ENCODE measurements at places on chromosomes 2 and 18.
A peak's percentile ranks its signal among the peaks of the same experiment; 100 is the strongest.

DNA sequence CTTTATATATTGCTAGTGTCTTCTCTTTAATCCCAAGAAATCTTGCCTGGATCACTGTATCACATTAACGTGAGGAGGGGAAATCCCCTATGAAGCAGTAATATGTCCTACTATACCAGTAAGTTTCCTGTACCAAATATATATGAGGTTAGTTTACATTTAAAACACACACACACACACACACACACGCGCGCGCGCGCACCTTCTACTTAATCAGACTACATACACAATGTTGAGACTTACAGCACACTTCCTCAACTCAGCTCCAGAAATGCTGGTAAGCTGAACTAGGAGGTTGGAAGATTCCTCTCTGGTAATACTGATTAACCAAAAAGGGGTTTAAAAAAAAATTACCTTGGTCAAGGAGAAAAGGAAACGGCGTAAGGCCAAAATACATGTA, 49.3 kb downstream of the USP34 start:
- DNase-seq = no peak

DNA sequence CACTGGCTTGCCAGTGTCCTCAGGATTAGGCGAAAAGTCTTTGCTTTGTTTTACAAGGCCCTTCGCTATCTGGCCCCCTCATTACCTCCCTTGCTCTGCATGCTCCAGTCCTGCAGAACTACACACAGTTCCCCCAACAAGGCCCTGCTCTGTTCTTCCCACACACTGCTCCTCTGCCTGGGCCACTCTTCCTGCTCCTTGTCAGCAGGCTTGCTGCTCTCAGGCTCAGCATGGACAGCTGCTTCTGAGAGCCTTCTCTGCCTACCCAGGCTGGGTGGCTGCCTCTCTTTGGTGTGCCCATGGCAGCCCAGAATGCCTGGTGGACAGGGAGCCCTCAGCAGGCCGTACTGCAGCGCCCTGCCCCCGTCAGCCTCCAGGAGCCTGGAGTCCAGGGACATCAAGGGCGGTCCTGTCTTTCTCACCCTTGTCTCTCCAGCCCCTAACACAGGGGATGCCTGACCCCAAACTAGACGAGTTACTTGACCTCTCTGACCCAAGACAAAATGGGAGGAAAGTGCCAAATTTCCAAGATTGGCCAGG, 111.1 kb downstream of the MSH2 start:
- DNase-seq = no peak

GRCh38 chr2:188956961-188957360, 17.2 kb upstream of the COL3A1 start:
- no peak for DNase-seq

DNA sequence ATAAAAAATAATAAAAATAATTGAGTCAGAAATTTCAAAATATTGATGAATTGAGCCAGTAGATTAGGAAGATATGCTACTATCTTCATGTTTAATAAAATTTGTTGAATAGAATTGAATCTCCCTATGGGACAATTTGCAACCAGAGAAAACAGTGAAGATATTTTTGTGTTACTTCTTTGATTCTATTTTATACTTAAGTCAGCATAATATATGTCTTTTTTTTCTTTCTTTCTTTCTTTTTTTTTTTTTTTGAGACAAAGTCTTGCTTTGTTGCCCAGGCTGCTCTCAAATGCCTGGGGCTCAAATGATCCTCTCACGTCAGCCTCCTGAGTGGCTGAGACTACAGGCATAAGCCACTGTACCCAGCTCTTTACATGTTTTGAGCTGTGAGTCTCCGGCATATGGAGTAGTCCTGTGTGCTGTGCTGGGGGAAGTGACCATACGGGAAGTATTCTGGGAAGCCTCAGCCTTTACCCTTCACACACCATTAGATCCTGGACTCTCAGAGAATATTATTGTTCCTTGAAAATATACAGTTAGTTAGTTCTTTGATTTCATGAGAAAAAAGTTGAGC, 13.8 kb upstream of the IAH1 start:
- DNase-seq = no peak

GRCh38 chr2:23383100-23383499, 1.9 kb upstream of the KLHL29 start:
- no peak for DNase-seq

DNA sequence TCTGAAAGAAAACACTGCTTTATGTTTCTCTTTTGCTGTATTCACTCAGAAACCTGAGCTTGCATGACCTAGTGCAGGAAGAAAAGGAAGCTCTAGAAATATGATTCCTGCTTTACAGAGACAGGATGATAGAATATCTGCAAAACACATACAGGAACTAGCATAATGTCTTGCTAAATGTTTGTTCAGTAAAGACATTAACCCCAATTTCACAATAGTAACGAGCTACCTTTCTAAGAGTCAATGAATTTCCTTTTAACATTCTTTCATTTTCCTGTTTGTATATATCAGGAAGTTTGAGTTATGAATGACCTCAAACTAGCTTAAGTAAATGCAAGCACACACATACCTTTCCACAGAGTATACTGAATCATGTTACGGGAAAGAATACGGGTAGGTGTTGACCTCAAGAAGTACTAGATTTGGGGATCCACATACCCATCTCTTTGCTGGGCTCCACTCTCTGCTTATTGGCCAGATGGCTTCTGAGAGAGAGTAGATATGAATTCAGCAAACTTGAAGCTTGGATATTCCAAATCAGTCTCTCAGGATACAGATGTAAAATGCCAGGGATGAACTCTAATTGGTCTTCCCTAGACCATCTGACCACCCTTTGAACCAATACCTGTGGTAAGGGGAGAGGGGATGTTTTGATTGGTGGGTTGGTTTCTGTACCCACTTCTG, 18.2 kb upstream of the ACSL3 start:
- no peak for DNase-seq

DNA sequence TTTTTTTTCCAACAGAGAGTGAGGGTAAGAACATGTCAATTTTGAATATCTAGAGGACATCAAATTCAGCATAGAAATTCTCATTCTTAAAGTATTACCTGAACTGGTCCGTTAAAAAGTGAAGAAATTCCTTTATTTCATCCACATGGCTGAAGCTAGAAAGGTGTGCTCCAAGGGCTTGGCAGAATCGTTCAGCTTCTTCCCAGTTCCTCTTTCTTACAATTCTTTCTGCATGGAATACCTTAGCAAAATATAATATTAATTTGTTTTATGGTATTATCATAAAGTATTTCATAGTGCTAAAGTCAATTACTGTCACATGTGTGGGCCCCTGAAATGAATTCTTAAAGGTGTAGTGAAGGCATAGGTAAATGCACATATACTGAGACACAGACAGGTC, 74.3 kb upstream of the CD302 start:
- DNase-seq = no peak

GRCh38 chr2:204574486-204574885, 29.2 kb downstream of the PARD3B start:
- DNase-seq = no peak

DNA sequence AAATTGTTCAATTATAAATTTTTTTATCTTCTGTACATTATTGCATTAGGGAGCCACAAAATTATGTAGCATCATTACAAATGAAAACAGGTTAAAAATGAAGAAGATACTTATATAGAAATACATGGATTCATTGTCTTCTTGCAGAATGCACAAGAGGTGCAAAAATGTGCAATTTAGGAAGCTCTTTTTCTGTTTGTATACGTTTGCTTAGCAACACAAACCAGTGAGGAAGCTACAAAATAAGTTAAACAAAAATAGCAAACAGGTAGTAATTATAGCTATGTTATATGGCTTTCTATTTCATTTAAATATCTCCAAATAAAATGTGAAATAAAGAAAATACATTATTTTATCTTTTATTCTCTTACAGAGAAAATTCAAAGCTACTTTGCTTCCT, 177.6 kb upstream of the SESTD1 start:
- no peak for DNase-seq

DNA sequence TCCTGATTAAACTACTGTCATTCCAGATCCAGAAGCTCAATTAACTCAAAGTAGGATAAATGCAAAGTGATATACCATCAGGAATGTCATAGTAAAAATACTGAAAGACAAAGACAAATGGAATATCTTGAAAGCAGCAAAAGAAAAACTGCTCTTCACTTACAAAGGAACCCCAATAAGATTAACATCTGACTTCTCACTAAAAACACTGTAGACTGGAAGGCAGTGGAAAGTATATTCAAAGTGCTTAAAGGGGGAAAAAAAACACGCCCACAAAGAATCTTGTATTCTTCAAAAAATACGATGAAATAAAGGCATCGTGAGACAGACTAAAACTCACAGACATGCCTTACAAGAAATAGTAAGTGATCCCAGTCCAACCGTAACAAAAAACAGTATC, 195.7 kb downstream of the DOK6 start:
- no peak for DNase-seq

DNA sequence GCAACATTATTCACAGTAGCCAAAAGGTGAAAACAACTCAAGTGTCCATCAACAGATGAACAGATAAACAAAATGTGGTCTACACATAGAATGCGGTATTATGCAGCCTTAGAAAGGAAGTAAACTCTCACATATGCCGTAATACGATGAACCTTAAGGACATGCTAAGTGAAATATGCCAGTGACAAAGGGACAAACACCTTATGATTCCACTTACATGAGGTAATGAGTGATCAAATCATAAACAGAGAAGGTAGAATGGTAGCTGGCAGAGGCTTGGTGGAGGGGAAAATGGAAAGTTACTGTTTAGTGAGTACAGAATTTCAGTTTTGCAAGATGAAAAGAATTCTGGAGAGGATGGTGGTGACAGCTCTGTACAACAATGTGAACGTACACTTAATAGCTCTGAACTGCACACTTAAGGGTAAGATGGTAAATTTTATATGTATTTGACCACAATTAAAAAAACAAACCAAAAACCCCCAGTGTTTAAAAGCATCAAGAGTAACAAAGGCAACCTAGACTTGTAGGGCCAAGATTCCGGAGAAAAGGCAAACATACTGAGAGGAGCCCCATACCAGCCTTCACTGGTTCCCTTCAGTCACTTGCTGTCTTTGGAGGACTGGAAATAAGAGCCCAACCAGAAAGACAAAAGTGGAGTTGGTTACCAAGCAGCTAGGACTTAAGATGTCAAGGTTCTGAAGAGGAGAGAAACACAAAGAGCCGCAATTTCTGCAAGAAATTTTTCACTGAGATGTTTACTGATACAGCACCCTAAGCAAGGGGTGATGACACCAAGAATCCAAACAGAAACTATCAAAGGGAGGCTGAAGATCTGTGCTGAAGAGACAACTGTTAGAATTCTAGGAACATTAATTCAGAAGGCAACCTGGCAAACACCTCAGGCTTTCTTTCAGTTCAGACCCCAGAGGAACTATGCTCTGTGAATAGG, 61.3 kb downstream of the CUL3 start:
- no peak for DNase-seq

DNA sequence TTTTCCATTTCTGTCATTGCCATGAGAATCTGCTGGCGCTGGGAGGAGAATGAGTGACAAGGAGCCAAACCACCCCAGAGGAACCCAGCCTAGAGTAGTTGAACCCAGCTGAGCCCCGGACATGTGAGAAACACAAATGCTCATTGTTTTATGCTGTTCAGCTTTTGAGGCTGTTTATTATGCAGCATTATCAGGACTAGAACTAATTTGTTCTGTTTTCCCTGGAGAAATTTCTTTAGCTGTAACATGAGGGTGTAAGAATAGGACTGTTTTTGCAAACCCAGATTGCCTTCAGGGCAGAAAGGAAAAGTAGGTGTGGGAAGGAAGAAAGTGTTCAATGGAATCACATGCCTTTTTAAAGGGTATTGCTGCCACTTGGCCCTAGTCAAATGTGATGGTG, 28.5 kb upstream of the DOCK10 start:
- no peak for DNase-seq

GRCh38 chr2:22035361-22035830, 911.6 kb downstream of the TDRD15 start:
- DNase-seq = no peak

DNA sequence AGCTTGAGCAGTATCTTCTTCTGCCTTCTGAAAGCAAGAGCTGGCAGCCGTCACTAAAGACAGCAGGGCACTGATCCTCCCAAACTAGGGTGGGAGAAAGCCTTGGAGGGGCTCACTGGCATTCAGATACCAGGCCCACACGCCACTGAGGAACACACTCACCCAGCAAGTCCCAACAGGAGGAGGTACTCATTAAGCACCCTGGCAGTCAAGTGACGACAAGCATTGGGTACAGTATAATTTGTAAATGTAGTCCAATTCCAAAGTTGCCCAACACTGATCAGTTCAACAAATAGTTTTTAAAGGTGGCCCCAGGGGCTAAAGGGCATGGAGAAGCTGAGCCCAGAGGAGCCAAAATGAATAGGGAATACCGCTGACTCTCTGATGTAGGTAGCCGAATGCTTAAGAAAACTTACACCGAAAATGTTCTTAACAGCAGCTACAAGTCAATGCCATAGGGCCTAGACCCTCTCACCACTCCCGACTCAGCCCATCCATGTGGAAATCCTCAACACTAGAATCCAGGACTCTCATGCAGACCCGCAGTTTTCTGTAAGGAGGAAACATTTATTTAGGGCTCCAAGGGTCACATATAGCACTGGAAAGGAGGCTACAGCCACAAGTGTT, 9.9 kb downstream of the LIMS2 start:
- DNase-seq = no peak

DNA sequence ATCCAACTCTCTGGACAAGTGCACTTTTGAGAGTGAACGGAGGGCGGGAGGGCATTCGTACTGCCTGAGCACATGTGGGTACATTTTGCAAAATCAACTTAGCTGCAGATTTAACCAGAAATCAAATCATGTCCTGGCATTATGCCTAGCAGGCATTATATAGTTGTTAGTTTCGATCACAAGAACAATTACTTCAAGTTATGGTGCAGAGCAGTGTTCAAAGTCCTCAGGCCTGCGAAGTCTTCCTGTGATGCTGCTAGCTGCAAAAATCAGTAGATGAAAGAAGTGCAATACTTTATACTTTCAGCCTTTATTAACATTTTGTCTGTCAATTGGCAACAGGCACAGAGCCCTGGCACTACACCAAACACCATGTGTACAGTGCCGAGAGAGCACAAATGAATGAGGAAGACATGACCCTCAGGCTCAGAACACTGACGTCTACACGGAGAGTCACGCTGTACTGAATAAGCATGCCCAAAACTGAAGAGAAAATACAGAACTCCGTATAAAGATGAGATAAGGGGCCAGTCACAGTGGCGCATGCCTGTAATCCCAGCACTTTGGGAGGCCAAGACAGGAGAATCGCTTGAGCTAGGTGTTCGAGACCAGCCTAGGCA, 92.1 kb upstream of the CREB1 start:
- DNase-seq = peak; percentile 36

- DNase-seq = no peak
Measured at GRCh38 chr2:231781798-231782726, 980 bp upstream of the PDE6D start.

- peak; percentile 64 for DNase-seq
Measured at GRCh38 chr18:32048507-32049091, 30.0 kb downstream of the RNF125 start.

DNA sequence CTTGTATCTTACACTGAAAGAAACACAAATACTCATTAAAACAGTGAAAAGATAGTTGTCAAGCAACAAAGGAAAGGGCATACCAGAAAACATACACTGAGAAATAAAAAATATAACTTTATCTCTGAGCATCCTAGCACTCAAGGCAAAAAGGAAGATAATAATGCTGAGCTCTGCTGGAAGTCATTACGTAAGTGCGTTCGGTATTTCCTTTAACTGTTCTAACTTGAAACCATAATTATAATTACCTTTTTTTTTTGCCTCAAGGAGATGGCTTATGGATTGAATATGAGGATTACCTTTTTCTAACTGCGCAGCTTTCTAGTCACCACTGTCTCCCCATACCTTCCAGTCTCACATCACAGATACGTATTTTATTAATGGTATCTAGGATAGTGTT, 308.1 kb downstream of the GBX2 start:
- DNase-seq = no peak

- peak; percentile 33 for DNase-seq
Measured at GRCh38 chr2:46615986-46616485, 136.7 kb downstream of the TMEM247 start.
